Activated CD4-positive, alpha-beta memory T cell treated with anti-CD3 and anti-CD28 coated beads for 36 hours (primary cell): ENCODE measurements at places on chromosomes 1 and 21. TPM values are rescaled to one million over a fixed set of nuclear protein-coding genes. Genes with fewer than 3 reads are reported as not detected.

DNA sequence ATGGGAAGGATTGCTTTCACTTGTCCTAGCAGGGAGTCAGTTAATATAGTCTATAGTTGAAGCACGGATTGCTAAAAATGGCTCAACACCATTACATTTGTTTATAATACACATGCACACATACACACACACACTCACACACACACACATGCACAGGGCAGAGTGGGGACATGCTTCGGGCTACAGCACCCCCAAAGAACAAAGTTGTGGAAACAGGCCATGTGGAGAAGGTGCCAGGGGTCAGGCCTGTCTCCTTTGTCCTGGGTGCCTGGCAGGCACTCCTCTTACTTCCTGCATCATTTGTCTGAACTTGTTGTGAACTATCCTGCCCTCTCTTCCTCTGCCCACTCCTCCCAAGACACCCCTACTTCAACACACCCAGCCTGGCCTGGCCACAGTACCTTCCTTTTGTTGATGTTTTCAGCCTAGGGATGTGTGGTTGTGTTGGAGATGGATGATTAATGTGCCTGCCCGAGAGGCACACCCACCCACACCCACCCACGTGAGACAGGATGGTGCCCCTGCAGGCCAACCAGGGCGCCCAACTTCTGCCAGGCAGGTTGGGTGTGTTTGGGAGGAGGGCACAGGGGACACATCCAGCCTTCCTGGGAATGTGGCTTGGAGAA is 17.5 kb downstream of the RASSF5 start:
- peaks cover 4% of the 10 kb centered on the region for H3K4me1 ChIP-seq
- no peaks in the 10 kb centered on the region for H3K27me3 ChIP-seq

GRCh38 chr1:221715321-221716169 is 26.3 kb downstream of the DUSP10 start:
- no peak overlapping the region for H3K4me3 ChIP-seq
- peaks cover 7% of the 10 kb centered on the region for H3K36me3 ChIP-seq
- no peak for DNase-seq
- H3K4me1 ChIP-seq, result peaks cover 53% of the 10 kb centered on the region
- H3K27me3 ChIP-seq, result no peaks in the 10 kb centered on the region
- no peak overlapping the region for H3K27ac ChIP-seq

DNA sequence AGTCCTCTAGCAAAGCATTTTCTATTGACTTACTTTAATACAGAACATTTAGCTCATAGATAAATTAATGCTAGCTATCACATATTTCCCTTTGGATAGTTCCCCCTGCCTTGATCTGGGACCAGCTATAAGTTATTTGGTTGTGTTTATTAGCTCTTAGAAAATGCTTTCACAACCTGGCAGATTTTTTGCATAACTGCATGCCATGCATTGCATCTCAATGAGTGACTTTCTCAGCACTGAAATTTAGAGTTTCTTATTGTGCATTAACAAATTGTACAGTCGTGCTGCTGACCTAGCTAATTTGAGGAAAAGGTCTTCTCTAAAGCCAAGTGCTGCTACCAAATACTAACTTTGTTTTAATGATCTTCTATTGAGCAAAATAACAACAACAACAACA is 164.8 kb downstream of the PLPPR5 start:
- peaks cover 17% of the 10 kb centered on the region for H3K4me1 ChIP-seq
- H3K27ac ChIP-seq, result no peak overlapping the region
- DNase-seq, result no peak
- H3K4me3 ChIP-seq, result no peak overlapping the region
- no peaks in the 10 kb centered on the region for H3K27me3 ChIP-seq

HES3 gene
- total RNA-seq, result not detected

MAP3K21 gene
- total RNA-seq, result 5.6 TPM

GRCh38 chr1:47931395-47931794 is 65.8 kb downstream of the TRABD2B start:
- peaks cover 10% of the 10 kb centered on the region for H3K27me3 ChIP-seq
- no peak for DNase-seq
- H3K27ac ChIP-seq, result no peak overlapping the region
- H3K36me3 ChIP-seq, result no peaks in the 10 kb centered on the region
- H3K4me3 ChIP-seq, result no peak overlapping the region

GRCh38 chr1:51829058-51829457 is 49.5 kb downstream of the NRDC start:
- no peak overlapping the region for H3K4me3 ChIP-seq
- H3K36me3 ChIP-seq, result peaks cover 13% of the 10 kb centered on the region
- DNase-seq, result no peak
- no peaks in the 10 kb centered on the region for H3K27me3 ChIP-seq
- no peak overlapping the region for H3K27ac ChIP-seq

ANGPTL3 gene
- not detected for total RNA-seq

GRCh38 chr21:23837564-23837963 is 1769.7 kb downstream of the MRPL39 start:
- H3K4me1 ChIP-seq, result no peaks in the 10 kb centered on the region
- DNase-seq, result no peak
- no peak overlapping the region for H3K4me3 ChIP-seq
- no peak overlapping the region for H3K27ac ChIP-seq
- H3K27me3 ChIP-seq, result no peaks in the 10 kb centered on the region
- H3K36me3 ChIP-seq, result no peaks in the 10 kb centered on the region

GRCh38 chr1:12504601-12505000 is 113.4 kb downstream of the DHRS3 start:
- H3K27ac ChIP-seq, result no peak overlapping the region
- H3K4me3 ChIP-seq, result no peak overlapping the region
- DNase-seq, result no peak
- H3K4me1 ChIP-seq, result peaks cover 38% of the 10 kb centered on the region

GRCh38 chr1:57033222-57034001 is 67.6 kb upstream of the C8B start:
- no peaks in the 10 kb centered on the region for H3K36me3 ChIP-seq
- H3K27me3 ChIP-seq, result no peaks in the 10 kb centered on the region
- peak; percentile 25 for DNase-seq
- H3K4me1 ChIP-seq, result no peaks in the 10 kb centered on the region
- H3K4me3 ChIP-seq, result no peak overlapping the region

SEC22B gene
- 20.8 TPM for total RNA-seq

CNKSR1 gene
- 1.5 TPM for total RNA-seq

DNA sequence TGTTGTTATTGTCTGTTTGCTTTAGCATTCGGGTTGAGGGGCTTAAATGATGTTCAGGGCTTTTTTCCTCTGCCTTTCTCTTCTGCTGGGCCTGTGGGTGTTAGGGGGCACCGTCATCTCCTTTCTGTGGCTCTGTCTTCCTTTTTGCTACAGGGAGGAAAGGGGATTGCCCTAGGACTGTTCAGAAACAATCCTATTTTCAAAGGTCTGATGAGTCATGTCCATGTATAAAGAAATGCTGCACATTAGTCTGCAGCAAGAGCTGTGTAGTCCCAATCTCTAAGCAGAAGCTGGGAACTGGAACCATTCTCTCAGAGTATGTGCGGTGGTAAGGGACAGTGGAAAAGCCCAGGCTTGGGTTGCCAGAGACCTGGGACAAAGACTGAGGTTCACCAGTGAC is 462.3 kb downstream of the OMA1 start:
- no peak for DNase-seq
- H3K27ac ChIP-seq, result no peak overlapping the region
- H3K27me3 ChIP-seq, result peaks cover 2% of the 10 kb centered on the region
- no peak overlapping the region for H3K4me3 ChIP-seq

CLCA1 gene
- total RNA-seq, result not detected

DNA sequence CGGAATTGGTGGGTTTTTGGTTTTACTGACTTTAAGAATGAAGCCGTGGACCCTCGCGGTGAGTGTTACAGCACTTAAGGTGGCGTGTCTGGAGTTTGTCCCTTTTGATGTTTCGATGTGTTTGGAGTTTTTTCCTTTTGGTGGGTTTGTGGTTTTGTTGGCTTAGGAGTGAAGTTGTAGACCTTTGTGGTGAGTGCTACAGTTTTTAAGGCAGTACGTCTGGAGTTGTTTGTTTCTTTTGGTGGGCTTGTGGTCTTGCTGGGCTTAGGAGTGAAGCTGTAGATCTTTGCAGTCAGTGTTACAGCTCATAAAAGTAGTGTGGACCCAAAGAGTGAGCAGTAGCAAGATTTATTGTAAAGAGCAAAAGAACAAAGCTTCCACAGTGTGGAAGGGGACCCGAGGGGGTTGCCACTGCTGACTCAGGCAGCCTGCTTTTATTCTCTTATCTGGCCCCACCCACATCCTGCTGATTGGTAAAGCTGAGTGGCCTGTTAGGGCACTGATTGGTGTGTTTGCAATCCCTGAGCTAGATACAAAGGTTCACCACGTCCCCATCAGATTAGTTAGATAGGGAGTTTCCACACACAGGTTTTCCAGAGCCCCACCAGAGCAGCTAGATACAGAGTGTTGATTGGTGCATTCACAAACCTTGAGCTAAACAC is 20.9 kb downstream of the HENMT1 start:
- H3K4me1 ChIP-seq, result peaks cover 32% of the 10 kb centered on the region
- DNase-seq, result peak; percentile 64
- no peaks in the 10 kb centered on the region for H3K27me3 ChIP-seq
- H3K36me3 ChIP-seq, result peaks cover 6% of the 10 kb centered on the region
- H3K4me3 ChIP-seq, result peak overlapping the region; percentile 16

DNA sequence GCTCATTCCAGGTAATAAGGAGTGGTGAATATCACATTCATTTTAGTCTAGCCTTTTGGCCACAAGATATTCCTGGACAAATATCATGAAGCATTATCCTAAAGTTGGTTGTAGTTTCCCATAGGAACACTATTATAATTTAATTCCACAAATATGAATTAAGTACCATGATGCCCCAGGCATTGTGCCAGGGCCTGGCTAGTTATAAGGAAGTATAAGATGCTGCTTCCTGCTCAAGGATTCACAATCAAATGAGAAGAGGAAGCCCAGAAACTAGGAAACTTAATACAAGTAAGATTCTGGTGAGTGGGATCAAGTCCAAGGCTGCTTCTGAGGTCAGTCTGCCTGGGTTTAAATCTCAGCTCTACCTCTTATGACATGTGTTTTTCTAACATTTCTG is 30.6 kb upstream of the ZP4 start:
- H3K4me1 ChIP-seq, result no peaks in the 10 kb centered on the region
- no peak overlapping the region for H3K4me3 ChIP-seq
- no peaks in the 10 kb centered on the region for H3K36me3 ChIP-seq
- H3K27me3 ChIP-seq, result no peaks in the 10 kb centered on the region
- H3K27ac ChIP-seq, result no peak overlapping the region

PEX10 gene
- total RNA-seq, result 15.4 TPM

- DNase-seq, result no peak
- peak overlapping the region; percentile 92 for H3K4me3 ChIP-seq
- H3K27ac ChIP-seq, result peak overlapping the region; percentile 98
- H3K36me3 ChIP-seq, result peaks cover 39% of the 10 kb centered on the region
- no peaks in the 10 kb centered on the region for H3K27me3 ChIP-seq
Observed at GRCh38 chr1:203304391-203304918, 864 bp upstream of the BTG2 start.

- no peaks in the 10 kb centered on the region for H3K4me1 ChIP-seq
- H3K4me3 ChIP-seq, result no peak overlapping the region
- DNase-seq, result no peak
- H3K27ac ChIP-seq, result no peak overlapping the region
Observed at GRCh38 chr1:178470411-178470960, 26.3 kb downstream of the CLEC20A start.

DNA sequence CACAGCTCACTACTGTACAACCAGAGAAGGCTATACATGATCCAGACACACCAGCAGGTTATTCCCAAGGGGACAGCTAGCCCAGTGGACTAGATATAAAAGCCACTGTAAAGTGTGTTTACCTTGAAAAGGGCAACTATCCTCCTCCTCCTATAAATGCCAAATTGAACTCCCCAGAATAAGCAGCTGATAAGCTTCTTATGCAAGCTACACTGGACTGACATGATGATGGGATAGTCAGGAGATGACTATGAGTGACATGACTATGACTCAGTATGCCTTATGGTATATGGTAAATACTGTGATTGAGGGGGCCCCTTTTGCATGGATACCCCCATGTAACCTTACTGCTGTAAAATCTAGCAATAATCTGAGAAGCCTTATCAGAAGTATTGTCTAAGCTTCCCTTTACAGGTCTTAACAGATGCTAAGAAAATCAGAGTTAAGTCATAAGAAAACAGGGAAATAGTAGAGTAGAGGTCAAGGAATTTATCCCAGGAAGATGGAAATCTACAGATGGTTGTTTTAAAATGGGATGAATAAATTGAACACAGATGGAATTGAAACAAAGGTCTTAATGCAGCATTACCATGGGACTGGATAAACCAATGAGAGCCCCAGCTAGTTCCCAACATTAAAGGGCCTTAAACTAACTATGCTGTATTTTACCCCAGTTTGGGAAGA is 55.8 kb downstream of the TRIM33 start:
- H3K4me3 ChIP-seq, result no peak overlapping the region
- H3K36me3 ChIP-seq, result peaks cover 39% of the 10 kb centered on the region
- no peak overlapping the region for H3K27ac ChIP-seq
- DNase-seq, result no peak
- no peaks in the 10 kb centered on the region for H3K27me3 ChIP-seq

CD101 gene
- total RNA-seq, result 0.14 TPM

- DNase-seq, result no peak
- H3K27me3 ChIP-seq, result no peaks in the 10 kb centered on the region
- H3K36me3 ChIP-seq, result no peaks in the 10 kb centered on the region
- H3K4me1 ChIP-seq, result no peaks in the 10 kb centered on the region
- H3K27ac ChIP-seq, result no peak overlapping the region
Observed at GRCh38 chr1:27036718-27037117, 24.1 kb upstream of the TENT5B start.

CACNA1S gene
- not detected for total RNA-seq
